ENCODE measurements at places on chromosomes 4 and X. TPM values are rescaled to one million over a fixed set of nuclear protein-coding genes. Genes with fewer than 3 reads are reported as not detected.

The GAGE10 gene
- not detected for total RNA-seq

The GABRA4 gene
- total RNA-seq, result not detected

The CEP135 gene
- total RNA-seq, result 7.3 TPM

GRCh38 chr4:112253382-112254000, 21.9 kb downstream of the AP1AR start:
- no peak for DNase-seq
- no peaks in the 10 kb centered on the region for H3K4me1 ChIP-seq
- no peaks in the 10 kb centered on the region for H3K27me3 ChIP-seq
- H3K27ac ChIP-seq, result no peak overlapping the region

GRCh38 chr4:15488136-15488535, 18.5 kb downstream of the CC2D2A start:
- H3K27ac ChIP-seq, result no peak overlapping the region
- no peak for DNase-seq
- no peaks in the 10 kb centered on the region for H3K4me1 ChIP-seq
- H3K27me3 ChIP-seq, result no peaks in the 10 kb centered on the region
- no peak overlapping the region for H3K4me3 ChIP-seq

- H3K4me1 ChIP-seq, result no peaks in the 10 kb centered on the region
- H3K36me3 ChIP-seq, result no peaks in the 10 kb centered on the region
- no peaks in the 10 kb centered on the region for H3K27me3 ChIP-seq
- DNase-seq, result no peak
- H3K27ac ChIP-seq, result no peak overlapping the region
These were observed 4.0 kb downstream of the MAGEC2 start for GRCh38 chrX:142201113-142201512.

DNA sequence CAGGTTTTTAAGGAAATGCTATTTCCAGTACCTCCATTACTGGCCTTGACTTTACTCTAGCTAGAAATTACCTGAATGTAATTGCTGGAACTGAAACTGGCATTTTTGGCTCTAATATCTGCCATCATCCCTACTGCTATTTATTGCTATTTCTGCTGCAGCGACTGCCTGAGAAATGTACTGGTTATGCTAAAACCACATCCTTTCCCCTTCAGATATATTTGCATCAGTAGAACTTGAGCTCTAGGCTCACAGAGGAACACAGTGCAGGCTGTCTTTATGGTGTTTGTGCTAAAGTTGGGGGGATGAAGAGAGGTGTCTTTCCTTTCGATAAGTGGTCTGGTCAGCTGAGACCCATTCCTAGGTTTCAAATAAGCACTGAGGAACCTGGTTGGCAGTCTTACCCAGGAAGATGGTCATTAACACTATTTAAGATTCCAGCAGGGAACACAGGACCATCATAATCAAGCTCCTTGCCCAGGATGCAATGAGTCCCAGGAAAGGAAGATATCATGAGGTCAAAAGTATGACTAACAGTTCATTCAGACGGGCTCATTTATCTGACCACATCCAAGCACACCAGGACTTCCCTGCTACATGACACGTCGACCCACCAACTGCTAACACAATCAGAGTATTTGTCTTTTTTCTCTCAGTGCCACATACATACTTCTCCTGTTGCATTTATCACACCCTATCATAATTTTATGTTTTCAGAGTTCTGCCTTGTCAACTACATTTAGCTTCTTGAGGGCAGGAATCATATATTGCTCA, 137.4 kb downstream of the GABRA3 start:
- H3K27ac ChIP-seq, result no peak overlapping the region
- H3K36me3 ChIP-seq, result no peaks in the 10 kb centered on the region
- no peak for DNase-seq
- H3K4me1 ChIP-seq, result no peaks in the 10 kb centered on the region

GRCh38 chrX:1099146-1099770, 113.2 kb downstream of the CRLF2 start:
- no peaks in the 10 kb centered on the region for H3K4me1 ChIP-seq
- no peak overlapping the region for H3K4me3 ChIP-seq
- no peaks in the 10 kb centered on the region for H3K36me3 ChIP-seq
- DNase-seq, result peak; percentile 43
- H3K27me3 ChIP-seq, result no peaks in the 10 kb centered on the region

DNA sequence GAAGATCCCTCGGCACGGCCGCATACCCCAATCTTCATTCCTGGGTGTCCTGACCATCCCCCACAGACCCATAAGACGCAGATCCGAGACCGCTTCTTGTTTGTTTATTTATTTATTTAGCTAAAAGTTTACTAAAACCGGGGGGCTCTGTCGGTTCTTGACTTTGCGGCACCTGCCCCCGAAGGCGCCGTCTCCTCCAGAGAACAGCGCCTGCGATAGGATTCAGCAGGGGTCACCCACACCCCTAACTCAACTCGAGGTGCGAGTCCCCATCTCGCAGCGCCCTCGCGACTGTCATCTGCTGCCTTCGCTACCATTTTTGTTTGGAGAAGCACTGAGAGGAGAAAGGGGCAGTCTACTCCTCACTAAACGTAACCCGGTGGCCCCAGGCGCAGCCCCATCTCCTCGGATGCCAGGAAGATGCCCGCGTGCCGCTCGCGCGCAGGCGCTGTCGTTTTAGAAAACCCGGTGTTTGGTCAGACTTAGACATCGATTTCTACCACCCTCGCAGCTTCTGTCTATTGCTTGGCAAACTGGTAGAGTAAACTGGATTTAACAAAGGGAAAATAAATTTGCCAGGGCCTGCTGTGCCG, 18.9 kb upstream of the GPR101 start:
- H3K36me3 ChIP-seq, result no peaks in the 10 kb centered on the region
- no peaks in the 10 kb centered on the region for H3K27me3 ChIP-seq
- no peak for DNase-seq
- H3K4me1 ChIP-seq, result peaks cover 7% of the 10 kb centered on the region

- H3K36me3 ChIP-seq, result no peaks in the 10 kb centered on the region
- H3K27me3 ChIP-seq, result no peaks in the 10 kb centered on the region
- DNase-seq, result no peak
- H3K4me3 ChIP-seq, result no peak overlapping the region
- no peaks in the 10 kb centered on the region for H3K4me1 ChIP-seq
These were observed 390.9 kb downstream of the FAT4 start for GRCh38 chr4:125705681-125706080.
